ENCODE measurements at places on chromosomes 5 and 9.

GRCh38 chr9:115951977-115952376 is 201.6 kb upstream of the PAPPA start:
- DNase-seq, result no peak

DNA sequence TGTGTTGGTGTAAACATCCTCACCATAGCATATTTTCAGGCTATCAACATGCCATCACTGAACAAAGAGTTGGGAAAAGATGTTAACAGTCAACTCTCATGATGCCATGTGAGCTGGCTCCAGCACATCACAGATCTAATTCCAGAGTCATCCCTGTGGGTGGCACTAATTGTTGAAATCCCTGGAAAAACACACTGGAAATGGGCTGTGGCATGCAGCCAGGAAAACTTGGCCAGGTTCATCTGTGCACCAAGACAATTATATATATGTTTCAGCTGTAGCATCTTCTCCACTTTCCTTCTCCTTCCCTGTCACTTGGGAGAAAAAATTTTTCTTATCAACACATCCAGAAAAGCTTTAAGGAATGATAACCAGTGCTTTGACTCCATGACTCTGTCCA is 313.7 kb downstream of the TRIM32 start:
- no peak for DNase-seq

GRCh38 chr5:142816531-142817430 is 46.6 kb downstream of the ARHGAP26 start:
- DNase-seq, result no peak

- no peak for DNase-seq
Observed at GRCh38 chr9:129938291-129938979, 103.2 kb downstream of the USP20 start.

- DNase-seq, result peak; percentile 28
Observed at GRCh38 chr9:38066914-38067858, 1.8 kb downstream of the SHB start.

DNA sequence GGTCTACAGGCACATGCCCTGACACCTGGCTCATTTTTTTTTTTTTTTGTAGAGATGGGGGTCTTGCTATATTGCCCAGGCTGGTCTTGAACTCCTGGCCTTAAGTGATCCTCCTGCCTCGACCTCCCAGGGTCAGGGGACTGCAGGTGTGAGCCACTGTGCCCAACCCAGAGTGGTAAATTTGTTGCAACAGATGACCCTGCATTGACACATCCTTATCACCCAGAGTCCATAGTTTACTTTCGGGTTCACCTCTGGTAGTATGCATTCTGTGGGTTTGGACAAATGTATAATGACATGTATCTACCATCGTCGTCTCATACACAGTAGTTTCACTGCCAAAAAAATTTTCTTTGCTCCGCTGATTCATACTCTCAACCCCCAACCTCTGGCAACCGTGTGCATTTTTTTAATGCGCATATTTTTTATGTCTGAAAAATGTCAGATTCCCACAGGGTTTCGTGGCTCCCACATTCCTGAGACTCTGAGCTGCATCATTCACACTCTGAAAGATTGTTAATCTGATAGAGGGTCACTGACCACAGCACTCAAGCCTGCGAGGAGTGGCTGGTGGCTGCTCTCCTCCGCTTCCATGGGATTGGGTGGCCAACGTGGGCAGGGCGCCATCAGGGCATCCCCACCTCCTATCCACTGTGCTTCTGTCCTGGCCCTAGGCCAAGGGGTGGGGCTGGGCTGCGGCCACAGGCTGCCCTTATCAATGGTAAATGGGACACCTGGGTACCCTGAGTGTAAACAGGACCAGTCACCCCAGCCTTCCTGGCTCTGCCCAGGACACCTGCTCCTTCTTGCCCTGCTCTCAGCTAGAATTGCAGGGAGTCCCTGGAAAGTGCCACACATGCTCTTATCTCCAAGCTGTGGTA is 9.6 kb downstream of the NDST1 start:
- no peak for DNase-seq

- DNase-seq, result no peak
Observed at GRCh38 chr9:13269589-13270452, 9.7 kb downstream of the MPDZ start.

DNA sequence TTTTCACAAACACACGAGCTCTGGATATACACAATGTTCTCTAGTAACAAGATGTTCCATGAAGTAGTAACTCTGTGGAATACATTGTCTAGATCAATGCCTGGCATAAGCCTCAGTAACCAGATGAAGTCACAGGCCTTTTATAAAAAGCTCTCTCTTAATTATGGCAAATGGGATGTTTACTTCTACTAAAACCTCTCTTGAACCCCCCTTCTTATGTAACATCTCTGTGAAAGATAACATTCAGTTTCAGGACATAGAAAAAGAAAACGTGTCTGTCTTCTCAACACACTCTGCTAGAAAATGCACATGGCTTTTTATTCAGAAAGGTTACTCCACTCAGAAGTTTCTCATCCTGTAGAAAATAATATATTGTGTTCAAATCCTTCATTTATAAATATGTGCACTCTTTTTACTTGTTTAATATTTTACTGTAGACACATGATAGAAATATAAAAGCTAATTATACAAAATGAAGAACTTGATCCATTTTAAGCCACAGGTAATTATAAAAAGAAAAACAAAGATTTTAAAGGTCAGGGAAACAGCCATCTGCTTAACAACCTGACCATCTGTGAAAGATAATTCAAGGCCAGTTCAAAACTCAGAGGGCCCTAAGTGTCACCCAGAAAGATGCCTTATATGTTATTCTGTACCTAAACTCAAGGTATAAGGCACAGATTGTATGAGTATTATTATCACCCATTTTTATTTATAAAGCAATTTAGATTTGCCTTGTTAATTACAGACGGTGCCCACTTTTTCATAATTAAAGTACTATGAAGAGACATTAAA is 812.0 kb downstream of the CDH18 start:
- DNase-seq, result no peak

DNA sequence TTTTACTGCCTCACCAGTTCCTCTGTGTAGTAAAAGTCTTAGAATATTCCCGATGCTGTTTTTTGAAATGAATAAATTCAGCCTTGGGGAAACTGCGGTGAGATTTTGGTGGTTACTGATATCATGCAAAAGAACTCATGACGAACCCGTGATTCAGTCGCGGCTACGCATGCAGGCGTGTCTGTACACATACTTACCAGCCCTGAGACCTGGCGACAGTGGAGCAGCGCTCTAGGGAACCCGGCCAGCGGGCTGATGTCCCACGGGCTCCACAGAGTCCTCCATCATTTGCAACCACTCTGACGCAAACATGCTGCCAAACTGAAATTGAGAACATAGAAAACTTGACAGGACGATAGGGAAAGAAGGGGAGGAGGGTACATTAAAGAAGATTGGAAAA is 315.6 kb upstream of the DAB2 start:
- DNase-seq, result no peak

DNA sequence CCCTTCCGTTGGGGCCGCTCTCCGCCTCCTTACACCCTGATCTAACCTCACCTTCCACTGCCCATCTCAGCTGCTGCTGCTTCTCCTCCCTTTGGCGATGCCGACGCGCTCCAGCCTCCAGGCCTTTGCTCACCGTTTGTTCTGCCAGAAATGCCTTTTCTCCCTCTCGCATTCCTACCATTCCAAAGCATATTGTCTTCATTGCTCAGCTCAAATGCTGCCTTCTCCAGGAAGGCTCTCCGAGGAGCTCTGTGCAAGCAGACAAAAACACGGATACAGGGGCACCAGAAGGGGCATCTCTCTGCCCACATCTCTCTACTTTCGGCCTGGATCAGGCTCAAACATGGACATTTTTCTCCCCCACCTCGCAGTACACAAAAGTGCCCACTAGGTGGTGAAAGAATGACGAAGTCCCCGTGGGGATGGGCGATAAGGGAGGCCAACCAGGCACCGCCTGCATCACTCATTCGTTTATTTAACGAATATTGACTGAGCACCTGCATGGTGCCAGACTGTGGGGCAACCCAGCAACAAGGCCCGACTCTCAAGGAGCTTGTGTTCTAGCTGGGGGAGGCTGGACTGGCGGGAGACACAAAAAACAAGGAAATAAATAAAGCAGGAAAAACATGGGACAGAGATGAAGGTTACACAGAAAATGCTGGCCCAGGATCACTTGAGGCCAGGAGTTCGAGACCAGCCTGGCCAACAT is 7.3 kb upstream of the GRHPR start:
- DNase-seq, result peak; percentile 79

DNA sequence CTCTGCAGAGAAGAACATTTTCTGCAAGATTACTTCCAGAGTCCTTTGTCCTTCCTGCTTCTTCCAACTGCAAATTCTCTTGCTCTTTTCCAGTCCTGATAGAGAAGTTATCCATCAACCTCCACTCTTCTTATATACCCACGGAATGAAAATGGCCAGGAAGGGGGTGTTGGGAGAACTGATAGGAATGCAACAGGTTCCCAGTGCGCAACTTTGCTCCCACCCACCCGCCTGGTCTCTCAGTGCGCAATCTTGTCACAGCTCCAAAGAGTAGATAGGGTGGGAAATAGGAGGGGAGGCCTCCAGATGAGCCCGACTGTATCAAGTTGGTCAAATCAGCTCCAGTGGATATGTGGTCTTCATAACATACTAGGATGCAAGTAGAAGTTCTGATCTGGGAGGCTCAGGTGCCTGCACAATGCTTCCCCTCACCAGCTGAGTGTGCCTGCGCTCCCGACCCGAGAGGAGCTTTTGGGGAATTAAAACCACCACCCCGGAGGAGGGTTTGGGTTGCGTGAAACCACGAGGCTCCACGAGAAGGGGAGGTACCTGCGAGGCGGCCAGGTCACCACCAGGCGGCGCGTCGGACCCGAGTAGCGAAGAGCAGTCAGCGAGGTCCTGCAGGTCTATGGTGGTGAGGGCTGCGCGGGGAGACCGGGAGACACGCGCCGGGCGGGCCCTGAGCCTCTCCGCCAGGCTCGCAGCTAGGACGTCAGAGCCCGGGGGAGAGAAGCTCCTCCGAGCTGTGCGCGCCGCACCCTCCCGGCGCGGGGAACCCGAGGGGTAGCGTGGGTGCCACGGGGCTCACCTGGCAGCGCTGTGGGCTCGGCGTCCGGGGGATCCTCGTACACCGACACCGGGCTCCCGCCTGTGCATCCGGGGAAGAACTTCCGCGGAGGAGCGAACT is 835 bp downstream of the MCIDAS start:
- peak; percentile 67 for DNase-seq

DNA sequence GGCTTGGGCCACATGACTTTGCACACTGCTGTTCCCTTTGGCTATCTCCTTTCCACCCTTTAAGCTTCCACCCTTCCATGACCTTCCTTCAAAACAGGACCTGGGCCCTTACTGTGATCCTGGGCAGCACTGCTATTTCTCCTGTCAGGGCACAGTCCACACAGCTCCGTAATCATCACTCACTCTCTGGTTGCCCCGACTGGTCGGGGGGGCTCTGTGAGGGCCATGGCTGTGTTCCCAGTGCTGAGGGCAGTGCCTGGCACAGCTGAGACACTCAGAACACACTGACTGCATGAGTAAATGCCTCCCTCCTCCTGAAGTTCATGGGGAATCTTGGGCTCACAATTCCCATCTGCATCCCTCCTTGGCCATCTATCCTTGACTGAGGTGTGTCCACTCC is 12.2 kb downstream of the TRAF1 start:
- DNase-seq, result no peak

- DNase-seq, result no peak
Observed at GRCh38 chr5:58666598-58667581, 84.0 kb downstream of the RAB3C start.

- no peak for DNase-seq
Observed at GRCh38 chr5:4083591-4084337, 488.1 kb downstream of the IRX1 start.

DNA sequence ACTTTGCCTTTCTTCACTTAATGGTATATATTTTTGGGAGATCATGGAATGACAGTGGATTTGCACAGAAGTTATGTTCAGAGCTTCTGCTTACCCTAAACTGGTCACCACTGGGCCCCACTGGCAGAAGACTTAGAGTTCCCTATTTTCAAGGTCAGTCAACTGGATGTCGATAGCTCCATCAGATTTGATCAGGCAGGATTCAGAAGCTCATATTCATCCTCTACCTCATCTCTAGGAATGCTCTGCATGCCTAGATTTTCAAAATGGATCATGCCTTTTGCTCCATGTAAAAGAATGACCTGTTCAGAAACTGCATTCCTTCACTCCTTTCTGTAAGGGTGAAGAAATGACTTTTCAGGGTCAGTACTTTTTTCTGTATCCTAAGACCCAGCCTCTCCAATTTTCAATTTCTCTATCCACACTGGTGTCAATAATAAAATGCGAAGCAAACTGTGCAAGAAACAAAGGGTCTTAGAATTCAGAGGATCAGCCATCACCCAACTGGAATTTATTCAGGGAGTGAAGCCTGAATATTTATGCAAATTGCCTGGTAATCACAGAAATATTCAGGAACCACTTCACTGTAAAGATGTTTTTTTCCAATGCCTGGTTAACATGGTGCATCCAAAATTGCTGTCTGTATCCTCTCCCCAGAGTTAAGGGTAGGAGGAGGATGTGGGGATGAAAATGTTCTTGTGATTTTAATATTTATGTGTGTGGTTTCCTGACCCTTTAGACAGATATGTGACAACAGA is 125.4 kb downstream of the DOCK2 start:
- no peak for DNase-seq

GRCh38 chr9:20990867-20991266 is 40.6 kb downstream of the HACD4 start:
- no peak for DNase-seq

GRCh38 chr5:143172739-143173138 is 230.7 kb downstream of the NR3C1 start:
- no peak for DNase-seq

DNA sequence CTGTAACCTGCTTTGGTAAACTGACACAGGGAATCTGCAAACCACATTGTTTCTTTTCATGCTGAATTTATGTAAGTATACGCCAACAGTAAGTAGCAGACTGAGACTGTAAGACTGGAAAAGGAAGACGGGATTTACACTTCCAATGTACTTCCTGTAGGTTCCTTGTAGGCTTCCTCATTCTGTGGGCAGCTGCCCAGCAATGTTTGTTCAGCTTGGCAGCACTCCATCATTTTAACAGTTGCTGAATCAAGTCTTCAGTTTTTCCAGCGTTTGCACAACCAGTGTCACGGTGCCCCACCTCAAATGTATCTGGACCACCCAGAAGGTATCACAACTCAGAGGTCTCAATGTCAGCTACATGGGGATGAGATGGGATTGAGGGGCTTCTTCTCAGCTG is 232.6 kb downstream of the PRDM9 start:
- no peak for DNase-seq

GRCh38 chr5:124822647-124823046 is 76.2 kb upstream of the ZNF608 start:
- DNase-seq, result no peak

DNA sequence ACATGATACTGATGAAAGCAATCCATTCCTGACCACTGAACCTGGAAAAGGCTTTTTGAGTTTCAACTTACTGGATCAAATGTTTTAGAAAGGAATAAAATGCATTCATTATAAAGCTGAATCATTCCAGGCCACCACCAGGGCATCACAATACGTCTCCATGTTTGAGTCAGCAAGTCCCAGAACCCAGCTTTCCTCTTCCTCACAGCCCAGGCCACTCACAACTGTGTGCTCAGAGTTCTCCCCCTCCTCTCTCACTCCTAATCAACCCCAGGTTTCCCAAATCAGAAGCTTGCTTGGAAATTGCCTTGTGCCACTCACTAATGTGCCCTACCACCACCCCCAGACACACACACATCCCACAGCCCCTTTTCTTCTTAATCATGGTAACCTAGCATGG is 91.7 kb downstream of the GNA14 start:
- no peak for DNase-seq

GRCh38 chr9:128895556-128895955 is 13.6 kb downstream of the LRRC8A start:
- no peak for DNase-seq

GRCh38 chr9:137456061-137456863 is 2.9 kb downstream of the NSMF start:
- DNase-seq, result no peak
